ENCODE measurements at places on chromosomes 3 and 15.

- DNase-seq, result no peak
Measured at GRCh38 chr3:62151591-62151990, 221.8 kb downstream of the FEZF2 start.

DNA sequence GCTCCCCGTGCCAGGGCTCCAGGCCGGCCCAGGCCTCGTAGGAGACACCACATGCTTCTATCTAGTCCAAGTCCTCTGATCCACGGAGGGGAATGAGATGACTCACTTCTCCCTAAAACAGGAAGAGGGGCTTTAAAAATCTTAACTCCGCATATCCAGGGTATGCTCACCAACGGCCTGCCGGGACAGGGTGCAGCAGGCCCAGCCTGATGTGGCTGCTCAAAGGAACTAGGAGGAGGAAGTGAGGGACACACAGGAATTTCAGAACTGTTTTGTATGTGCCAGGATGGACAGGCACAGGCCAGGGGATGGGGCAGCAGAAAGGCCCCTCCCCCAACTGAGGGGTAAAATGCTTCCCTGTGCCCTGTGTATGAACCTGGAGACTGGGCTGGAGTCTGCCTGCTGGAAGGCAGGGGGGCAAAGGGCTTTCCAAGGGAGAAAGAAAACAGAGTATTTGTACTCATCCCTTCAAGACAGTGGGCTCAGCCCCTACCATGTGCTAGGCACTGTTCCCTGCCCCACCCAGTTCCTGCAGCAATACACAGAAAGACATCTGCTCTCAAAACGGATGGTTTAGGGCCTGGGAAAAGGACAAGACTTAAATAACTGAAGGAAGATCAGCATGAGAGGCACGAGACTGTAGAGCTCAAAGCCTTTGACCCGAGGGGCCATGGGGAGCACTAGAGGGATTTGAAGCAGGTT, 22.1 kb downstream of the CHDH start:
- DNase-seq, result no peak

GRCh38 chr15:43854801-43855200, 28.0 kb downstream of the WDR76 start:
- no peak for DNase-seq

- peak; percentile 56 for DNase-seq
Measured at GRCh38 chr3:39101022-39101689, 6.3 kb downstream of the GORASP1 start.

- no peak for DNase-seq
Measured at GRCh38 chr3:37925157-37925556, 63.5 kb downstream of the CTDSPL start.

- no peak for DNase-seq
Measured at GRCh38 chr3:14422016-14422963, 19.9 kb downstream of the SLC6A6 start.

- DNase-seq, result no peak
Measured at GRCh38 chr3:67357610-67358458, 296.6 kb downstream of the SUCLG2 start.

DNA sequence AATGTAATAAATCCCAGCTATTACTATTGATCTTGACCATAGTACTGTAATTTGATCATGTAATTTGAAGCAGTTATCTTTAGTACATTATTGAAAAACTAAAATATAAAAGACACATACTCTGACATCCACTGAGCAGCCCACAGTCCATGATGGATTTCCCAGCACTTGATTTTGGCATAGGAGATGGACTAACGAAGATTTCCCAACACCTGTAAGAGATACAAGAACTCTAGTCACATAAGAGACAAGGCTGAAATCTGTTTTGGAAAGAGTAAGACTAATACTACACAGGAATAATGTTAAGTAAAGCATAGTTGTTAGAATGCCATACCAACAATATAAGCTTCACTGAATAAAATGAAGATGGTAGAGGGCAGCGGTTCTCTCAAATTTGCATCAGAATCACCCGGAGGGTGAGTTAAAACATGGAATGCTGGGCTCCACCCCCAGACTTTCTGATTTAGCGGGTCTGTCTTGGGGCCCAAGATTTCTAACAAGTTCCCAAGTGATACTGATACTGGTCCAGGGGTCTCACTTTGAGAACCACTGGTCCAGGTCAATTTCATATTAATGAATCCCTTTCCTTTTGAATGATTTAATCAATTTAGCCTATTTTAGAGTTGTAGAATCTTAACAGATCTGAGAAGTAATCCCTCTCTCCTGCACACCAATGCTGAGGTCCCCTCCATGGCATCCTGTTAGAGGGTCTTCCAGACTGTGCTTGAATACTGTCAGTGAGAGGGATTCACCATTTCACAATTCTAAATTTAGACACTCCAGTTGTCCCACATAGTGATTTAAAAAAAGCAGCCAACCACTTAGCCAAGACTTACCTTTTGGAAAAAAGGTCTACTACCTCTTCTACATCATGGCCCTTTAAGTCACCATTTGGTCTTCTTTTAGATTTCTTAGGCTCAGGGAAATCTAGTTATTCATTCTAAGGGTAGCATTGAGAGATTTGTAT, 11.5 kb downstream of the RABL3 start:
- DNase-seq, result no peak

DNA sequence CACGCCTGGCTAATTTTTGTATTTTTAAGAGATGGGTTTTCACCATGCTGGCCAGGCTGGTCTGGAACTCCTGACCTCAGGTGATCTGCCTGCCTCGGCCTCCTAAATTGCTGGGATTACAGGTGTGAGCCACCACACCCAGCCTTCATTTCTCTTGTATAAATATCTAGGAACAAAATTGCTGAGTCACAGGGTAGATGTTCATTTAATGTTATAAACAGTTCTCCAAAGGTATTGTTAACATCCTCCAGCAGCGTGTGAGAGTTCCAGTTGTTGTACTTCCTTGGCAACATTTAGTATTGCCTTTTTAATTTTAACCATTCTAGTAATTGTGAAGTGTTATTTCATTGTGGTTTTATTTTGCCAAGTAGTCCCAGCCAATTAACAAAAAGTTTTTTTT, 23.6 kb upstream of the MTMR14 start:
- no peak for DNase-seq

- no peak for DNase-seq
Measured at GRCh38 chr3:183301937-183302580, 49.0 kb downstream of the B3GNT5 start.

GRCh38 chr3:147422601-147423536, 13.7 kb downstream of the ZIC1 start:
- no peak for DNase-seq

DNA sequence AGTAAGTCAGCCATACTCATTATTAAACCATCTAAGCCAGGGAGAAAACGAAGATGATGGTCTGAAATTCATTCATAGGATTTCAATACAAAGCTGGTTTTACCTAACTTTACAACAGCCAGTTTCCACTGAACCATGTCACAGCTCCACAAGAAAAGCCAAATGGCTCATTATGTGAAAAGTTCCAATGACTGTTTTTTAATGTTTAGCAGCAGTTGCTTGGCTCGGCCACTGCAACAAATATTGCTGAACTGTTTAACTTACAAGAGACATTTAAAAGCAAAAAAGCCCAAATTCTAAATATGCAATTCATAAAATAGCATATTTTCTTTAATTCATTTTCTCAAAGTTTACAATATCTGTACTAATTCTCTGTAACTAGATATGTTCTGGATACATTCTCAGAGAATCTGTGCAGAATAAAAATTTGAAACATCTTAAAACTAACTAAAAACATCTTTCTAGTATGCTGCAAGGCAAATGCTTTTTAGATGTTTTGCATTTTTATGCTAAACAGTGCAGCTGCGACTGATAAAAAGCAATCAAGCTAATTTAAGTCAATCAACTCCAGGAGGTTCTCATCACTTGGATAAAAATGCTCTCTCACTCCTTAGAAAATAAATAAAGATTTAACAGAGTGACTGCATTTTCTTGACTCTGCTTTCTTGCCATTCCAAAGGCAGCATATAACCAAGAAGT, 356.5 kb downstream of the ERC2 start:
- no peak for DNase-seq

GRCh38 chr3:54447427-54447826, 325.1 kb downstream of the CACNA2D3 start:
- DNase-seq, result no peak

- no peak for DNase-seq
Measured at GRCh38 chr3:97579365-97579764, 185.2 kb upstream of the ARL6 start.

DNA sequence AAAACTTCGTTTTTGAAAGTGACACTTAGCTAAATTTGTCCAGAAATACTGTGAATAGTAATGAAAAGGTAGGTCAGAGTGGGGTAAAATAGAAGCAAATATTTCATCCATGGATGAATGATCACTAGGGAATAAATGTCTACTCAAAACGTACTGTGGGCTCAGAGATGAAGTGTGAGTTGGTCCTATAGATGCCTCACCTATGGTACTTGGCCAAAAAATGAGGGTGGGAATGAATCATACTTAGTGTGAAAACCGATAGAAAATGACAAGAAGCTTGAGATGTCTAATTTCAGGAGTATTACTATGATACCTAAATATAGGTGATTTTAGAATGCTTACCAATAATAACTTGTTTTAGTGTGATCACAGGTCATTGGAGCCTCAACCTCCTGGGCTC, 155.9 kb downstream of the GMNC start:
- no peak for DNase-seq

GRCh38 chr3:71428841-71429596, 154.5 kb downstream of the FOXP1 start:
- DNase-seq, result no peak

Data from hematopoietic multipotent progenitor cell treated with erythropoietin and hydrocortisone succinate and interleukin-3 and kit ligand, for 15 days (in vitro differentiated cells).